Activated CD4-positive, alpha-beta memory T cell treated with anti-CD3 and anti-CD28 coated beads for 36 hours (primary cell): ENCODE measurements at places on chromosomes 11 and 22. TPM values are rescaled to one million over a fixed set of nuclear protein-coding genes. Genes with fewer than 3 reads are reported as not detected.

DNA sequence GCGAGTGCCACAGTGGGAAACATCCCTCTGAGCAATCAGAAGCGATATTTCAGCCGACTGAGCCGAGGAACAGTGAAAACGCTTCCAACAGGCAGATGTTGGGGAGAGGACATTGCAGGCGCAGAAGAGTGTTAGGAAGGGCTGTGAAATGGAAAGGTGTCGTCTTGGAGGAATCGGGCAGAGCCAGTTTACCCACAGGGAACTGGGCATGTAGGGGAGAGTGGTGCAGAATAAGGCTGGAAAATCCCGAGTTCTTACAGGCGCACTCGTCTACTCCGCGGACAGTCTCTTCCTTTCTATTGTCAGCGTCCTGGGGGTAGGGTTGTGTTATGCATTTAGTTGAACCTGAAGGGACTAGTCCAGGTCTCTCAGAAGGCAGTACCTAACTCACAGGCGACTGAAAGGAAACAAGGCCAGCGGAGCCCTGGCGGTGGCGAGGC lies 1.1 kb upstream of the APLP2 start:
- DNase-seq, result no peak
- peaks cover 4% of the 10 kb centered on the region for H3K27me3 ChIP-seq
- H3K4me1 ChIP-seq, result peaks cover 16% of the 10 kb centered on the region
- peak overlapping the region; percentile 93 for H3K4me3 ChIP-seq
- peak overlapping the region; percentile 87 for H3K27ac ChIP-seq
- no peaks in the 10 kb centered on the region for H3K36me3 ChIP-seq

- H3K27ac ChIP-seq, result peak overlapping the region; percentile 97
- peaks cover 45% of the 10 kb centered on the region for H3K4me1 ChIP-seq
- H3K4me3 ChIP-seq, result peak overlapping the region; percentile 93
- no peaks in the 10 kb centered on the region for H3K27me3 ChIP-seq
- peak; percentile 80 for DNase-seq
These were observed 1.3 kb downstream of the MYH9 start for GRCh38 chr22:36386351-36386899.

DNA sequence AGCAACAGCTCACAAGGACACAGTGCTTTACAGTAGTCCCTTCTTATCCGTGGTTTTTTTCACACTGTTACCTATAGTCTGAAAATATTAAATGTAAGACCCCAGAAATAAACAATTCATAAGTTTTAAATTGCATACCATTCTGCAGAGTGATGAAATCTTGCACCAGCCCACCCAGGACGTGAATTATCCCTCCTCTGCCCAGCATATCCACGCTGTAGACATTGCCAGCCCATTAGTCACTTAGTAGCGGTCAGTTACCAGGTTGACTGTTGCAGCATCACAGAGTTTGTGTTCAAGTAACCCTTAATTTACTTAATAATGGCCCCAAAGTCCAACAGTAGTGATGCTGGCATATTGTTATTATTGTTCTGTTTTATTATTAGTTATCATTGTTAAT lies 3.6 kb downstream of the CLTCL1 start:
- H3K4me3 ChIP-seq, result no peak overlapping the region
- H3K4me1 ChIP-seq, result peaks cover 16% of the 10 kb centered on the region
- H3K36me3 ChIP-seq, result no peaks in the 10 kb centered on the region
- H3K27ac ChIP-seq, result no peak overlapping the region

DNA sequence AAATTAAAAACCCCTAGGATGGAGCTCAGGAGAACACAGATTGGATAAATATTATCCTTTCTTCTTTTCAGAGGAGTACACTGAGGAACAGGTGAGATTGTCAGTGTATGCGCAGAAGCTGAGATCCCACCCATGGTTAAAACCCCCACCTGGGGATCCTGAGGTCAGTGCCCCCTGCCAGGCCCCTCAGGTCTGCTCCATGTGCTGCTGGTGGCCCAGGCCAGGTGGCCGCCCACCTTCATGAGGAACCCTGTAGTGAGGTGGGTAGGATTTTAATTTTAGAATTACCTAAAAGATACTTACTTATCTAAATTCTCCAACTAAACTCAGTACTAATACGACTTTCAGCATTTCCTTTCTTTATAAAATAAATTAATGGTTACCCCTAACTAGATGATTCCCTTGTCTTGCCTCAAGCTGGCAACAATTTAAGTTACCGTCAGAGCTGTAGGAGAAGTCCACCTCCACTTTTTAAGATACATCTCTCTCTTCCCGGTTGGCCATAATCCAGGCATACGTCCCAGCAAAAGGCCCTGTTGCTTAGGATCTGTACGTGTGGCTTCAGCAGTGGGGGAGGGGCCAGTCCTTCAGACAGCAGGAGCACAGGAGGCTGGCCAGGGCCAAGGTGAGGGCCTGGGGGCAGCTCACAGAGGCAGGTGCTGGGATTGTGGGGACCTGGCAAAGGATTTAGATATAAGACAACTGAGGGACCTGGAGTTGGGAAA lies 61.5 kb upstream of the PITPNB start:
- no peak overlapping the region for H3K27ac ChIP-seq
- no peaks in the 10 kb centered on the region for H3K27me3 ChIP-seq
- no peaks in the 10 kb centered on the region for H3K36me3 ChIP-seq
- H3K4me3 ChIP-seq, result no peak overlapping the region
- no peak for DNase-seq
- peaks cover 2% of the 10 kb centered on the region for H3K4me1 ChIP-seq

Gene ALKBH8
- total RNA-seq, result 11.2 TPM

Gene IGLL5
- not detected for total RNA-seq

Gene GSTT2
- not detected for total RNA-seq

Gene YAP1
- 0.24 TPM for total RNA-seq

DNA sequence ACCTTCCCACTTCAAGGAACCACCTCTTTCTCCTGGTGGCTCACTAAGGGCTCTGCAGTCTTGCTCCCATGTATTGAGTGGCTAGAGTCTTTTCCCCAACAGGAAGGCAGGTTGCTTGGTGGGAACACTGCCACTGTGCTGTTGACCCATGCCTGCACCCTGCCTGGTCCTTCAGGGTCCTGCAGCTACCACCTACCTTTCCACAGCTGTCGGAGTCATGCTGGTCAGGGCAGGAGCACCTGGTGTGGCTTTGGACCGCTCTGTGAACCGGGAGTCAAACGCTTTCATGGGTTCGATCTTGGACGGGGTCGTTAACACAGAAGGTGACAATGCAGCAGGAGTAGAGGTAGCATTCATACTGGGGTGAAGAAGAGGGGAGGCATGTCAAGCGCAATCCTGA lies 56.1 kb downstream of the HIRA start:
- no peak overlapping the region for H3K4me3 ChIP-seq
- H3K36me3 ChIP-seq, result peaks cover 44% of the 10 kb centered on the region
- H3K4me1 ChIP-seq, result no peaks in the 10 kb centered on the region
- H3K27me3 ChIP-seq, result no peaks in the 10 kb centered on the region
- H3K27ac ChIP-seq, result no peak overlapping the region

GRCh38 chr11:117064275-117064674 lies 34.0 kb downstream of the SIK3 start:
- peaks cover 79% of the 10 kb centered on the region for H3K4me1 ChIP-seq
- peak overlapping the region; percentile 81 for H3K27ac ChIP-seq
- H3K36me3 ChIP-seq, result peaks cover 4% of the 10 kb centered on the region
- peak overlapping the region; percentile 34 for H3K4me3 ChIP-seq

Gene CCDC85B
- total RNA-seq, result 44.4 TPM

GRCh38 chr11:86141727-86142126 lies 72.8 kb upstream of the PICALM start:
- no peaks in the 10 kb centered on the region for H3K27me3 ChIP-seq
- DNase-seq, result no peak
- H3K27ac ChIP-seq, result no peak overlapping the region
- H3K4me1 ChIP-seq, result peaks cover 54% of the 10 kb centered on the region
- no peak overlapping the region for H3K4me3 ChIP-seq
